ENCODE measurements at places on chromosomes 1 and 21.

DNA sequence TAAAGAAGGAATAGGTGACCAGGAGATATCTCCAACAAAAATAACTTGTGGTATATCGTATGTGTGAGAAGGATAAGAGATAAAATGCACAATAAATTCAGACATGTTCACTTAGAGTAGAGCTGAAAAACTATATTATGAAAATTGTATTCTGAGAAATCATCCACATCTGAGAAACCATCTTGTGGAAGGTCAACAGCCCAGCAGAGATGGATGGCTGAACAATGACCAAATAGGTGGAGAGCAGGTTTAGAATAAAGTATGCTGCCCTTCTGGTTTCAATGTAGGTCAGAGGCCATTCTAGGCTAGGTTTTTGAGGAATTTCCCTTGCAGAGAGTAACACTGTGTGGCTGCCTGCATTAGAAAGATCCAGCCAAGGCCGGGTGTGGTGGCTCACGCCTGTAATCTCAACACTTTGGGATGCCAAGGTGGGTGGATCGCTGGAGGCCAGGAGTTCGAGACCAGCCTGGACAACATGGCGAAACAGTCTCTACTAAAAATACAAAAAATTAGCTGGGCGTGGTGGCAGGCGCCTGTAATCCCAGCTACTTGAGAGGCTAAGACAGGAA lies 8.8 kb upstream of the UAP1 start:
- no peak for DNase-seq

DNA sequence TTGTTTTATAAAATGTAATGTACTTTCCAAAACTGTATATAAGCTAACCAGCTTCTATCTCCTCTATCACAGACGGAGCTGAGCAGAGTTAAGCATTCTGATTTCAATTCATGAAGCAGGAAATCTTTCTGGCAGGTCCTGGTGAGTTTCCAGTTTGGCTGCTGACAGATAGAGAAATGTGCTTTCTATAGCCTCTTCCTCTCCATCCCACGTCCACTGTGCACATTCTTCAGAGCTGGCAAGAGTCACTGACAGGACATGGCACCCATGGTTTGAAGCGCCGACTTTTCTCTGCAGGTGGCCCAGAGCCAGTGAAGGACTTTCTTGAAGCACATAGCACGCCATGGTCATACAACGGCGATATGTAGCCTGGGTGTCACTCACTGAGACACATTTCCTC lies 52.3 kb upstream of the POU2F1 start:
- no peak for DNase-seq

DNA sequence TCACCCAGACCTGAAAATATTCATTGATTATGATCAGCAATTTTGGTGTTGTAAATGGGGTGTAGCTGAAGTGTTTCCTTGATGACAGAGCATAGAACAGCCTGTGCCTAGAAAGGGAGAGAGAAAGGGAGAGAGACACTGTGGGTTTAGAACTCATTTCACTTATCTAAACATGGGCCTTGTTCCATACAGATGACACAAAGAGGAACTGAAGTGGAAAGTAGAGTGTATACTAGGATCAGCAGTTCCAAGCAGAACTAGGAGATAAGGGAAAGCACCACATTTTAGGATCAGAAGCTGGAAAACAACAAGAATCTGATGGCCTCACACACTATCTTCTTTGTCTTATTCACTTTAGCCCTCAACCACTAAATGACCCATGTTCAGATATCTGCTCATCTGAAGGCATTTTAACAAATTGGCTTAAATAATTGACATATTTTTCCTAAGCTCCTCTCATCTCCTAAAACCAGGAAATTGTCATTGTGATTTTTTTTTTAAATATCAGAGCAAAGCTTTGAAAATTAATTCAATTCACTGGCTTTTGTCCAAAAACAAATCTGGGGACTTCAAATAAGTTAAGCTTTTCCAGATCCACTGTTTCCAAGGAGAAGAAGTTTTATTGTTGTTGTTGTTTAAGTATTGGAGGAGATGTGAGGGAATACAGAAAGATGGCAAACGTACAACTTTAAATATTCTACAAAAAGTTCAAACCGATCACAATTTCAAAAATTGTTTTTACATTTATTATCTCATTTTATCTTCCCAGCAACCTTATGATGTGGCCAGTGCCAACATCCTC lies 103.8 kb downstream of the LYPLAL1 start:
- DNase-seq: no peak

DNA sequence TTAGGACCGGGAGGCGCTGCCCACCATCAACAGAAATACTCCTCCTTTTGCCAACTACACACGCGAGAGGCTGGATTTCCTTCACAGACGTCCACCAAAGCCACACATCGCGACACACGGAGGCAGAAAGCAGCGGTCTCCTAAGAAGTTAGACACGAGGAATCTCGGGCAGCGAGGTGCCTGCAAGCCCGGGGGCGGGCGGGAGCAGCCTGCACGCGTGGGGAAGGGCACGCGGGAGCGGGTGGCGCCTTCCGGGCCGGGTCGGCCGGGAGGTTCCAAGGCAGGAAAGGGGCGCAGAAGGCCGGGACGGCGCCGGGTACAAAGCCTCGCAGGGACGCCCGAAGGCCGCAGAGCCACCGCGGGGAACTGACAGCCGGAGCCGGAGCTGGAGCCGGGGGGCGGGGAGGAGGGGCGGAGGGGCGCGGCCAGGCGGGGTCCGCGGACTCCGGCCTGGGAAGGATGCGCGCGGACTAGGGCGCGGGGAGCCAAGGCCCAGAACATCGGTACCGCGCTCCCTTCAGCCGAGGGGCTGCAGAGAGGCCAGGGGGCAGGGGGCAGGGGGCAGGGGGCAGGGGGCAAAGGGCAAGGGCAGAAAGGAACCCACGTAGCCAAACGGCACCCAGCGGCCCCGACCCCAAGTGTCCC lies 722 bp downstream of the NPHP4 start:
- DNase-seq: peak; percentile 28

- DNase-seq: no peak
Measured at GRCh38 chr1:3652548-3653285, 401 bp downstream of the TP73 start.

- no peak for DNase-seq
Measured at GRCh38 chr1:197384471-197384870, 116.4 kb downstream of the CRB1 start.

- DNase-seq: no peak
Measured at GRCh38 chr1:238830036-238830611, 556.2 kb upstream of the CHRM3 start.

GRCh38 chr1:101247404-101248287 lies 10.8 kb downstream of the S1PR1 start:
- no peak for DNase-seq

- no peak for DNase-seq
Measured at GRCh38 chr1:27570784-27571183, 33.2 kb downstream of the AHDC1 start.

DNA sequence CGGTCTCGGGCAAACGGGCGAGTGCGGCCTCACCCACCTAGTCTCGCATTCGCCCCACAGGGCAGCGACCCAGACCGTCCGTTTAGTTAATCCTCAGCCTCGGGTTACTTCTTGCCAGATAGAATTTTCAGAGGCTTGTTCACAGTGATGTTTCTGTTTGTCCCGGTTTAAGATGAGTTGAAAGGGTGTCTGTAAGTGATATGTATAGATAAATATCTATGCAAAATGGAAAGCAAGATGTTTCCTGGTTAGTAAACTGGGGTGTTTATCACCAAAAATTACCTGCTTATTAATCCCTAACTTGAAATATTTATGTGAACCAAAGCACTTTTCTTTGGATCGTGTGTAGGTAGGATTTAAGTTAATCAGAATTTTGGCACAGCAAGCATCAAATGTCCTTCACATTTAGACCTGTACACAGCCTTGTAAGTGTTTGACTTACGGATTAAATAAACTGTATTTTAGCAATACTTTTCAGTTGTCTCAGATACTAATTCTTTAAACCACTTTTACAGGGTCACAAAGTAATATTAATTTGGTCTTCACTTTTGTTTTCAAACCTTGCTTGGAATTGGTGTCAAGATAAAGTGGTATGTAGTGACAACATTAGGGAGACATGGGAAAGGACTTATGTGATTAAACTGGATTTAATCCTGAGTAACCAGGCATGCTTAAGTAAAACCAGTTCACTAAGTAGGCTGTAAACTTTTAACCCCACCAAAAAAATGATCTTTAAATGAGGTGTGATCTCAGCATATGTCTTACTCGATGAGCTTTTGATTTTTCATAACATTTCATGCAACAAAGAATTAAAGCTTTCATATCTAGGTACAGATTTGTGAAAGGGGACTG lies 914 bp downstream of the ZNF326 start:
- DNase-seq: no peak

DNA sequence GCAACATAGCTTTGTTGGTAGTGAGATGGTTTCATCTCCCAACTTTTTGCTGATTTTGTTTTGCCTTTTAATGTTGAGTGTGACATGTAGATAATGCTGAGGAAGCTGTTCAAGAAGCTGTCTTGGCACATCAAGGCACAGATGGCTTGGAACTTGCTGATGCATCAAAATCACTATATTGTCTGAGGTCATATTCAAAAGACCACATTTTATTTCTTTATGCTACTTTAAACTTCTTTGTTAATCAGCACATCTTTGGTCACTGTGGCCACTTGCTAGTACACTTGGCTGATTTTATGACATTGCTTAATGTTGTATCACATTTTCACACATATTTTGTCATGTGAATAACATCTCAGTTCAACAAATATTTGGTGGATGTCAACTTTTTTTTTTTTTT lies 87.1 kb upstream of the BCL10 start:
- no peak for DNase-seq

GRCh38 chr1:201213106-201213770 lies 22.6 kb downstream of the IGFN1 start:
- no peak for DNase-seq

DNA sequence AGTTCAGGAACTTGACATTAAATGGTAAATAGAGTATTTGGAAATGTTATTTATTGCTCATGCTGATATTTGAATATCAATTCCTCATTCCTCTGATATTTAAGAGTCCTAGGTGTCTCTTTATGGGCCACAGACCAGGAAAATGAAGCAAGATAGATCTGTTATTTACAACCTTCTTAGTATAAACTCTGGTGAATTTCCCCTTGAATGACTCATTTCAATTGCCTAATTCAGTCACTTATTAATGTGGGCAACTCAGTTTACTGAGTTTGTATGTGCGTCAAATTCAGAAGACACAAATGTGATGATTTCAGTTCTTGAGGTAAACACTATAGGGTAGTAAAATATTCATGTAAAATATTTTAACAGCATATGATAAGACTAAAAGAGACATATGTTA lies 1404.4 kb upstream of the PRMT6 start:
- DNase-seq: no peak

GRCh38 chr1:84366786-84367185 lies 31.5 kb upstream of the DNASE2B start:
- DNase-seq: no peak

GRCh38 chr1:109995536-109995935 lies 11.0 kb downstream of the AHCYL1 start:
- DNase-seq: no peak

Data from effector CD8-positive, alpha-beta T cell (primary cell).